Pons (tissue), 1 donor: ENCODE measurements at places on chromosomes 13 and 19.

DNA sequence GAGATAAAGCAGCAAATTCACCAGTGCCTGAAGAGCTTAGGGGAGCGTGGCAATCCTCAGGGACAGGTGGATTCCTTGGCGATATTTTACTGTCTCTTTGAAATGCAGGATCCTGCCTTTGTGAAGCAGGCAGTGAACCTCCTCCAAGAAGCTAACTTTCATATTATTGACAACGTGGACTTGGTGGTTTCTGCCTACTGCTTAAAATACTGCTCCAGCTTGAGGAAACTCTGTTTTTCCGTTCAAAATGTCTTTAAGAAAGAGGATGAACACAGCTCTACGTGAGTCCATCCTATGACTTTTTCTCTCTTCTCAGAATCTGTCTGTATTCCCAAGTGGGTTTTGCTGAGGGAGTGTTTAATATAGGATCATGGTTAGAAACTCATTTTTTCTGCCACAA lies 22.6 kb downstream of the NLRP4 start:
- no peak for DNase-seq

GRCh38 chr13:69565334-69565733 lies 542.3 kb upstream of the ATXN8OS start:
- no peak for DNase-seq

- peak; percentile 81 for DNase-seq
These were observed 22.5 kb downstream of the C13orf46 start for GRCh38 chr13:113951246-113951999.

DNA sequence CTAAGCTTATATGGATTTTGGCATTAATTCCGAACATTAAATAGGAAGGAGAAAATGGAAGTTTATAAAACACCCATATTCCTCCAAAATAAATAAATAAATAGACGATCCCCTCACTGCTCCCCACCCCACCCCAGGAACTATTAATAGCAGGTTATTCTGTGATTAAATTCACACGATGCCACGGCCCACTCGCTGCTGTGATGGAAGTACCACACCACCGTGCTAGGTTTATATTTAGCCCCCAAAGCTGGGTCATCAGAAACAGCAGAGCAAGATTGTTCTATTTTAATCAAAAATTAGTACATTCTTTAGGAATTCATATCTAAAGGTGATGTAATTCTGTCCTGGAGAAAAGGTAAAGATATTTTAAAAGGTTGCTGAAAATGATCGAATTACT lies 65.4 kb downstream of the CCDC70 start:
- DNase-seq: no peak

GRCh38 chr19:30159636-30160035 lies 212.5 kb upstream of the ZNF536 start:
- no peak for DNase-seq

DNA sequence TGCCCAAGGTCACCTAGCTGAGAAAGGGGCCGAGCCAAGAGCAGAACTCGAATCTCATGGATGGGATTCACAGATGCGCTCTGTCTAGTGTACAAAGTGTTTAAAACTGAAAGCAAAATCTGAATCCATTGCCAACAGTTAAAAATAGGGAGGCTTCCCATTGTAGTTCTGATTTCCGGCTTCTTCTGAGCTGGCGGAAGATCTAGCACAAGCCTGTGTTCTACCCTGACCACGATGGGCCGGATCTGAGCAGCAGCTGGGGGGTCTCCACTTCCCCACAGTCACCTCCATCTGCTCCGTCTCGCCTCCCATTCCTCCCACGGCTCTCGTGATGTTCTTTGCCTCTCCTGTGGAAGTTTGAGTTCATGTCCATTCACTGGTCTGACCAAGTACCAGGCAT lies 2.4 kb downstream of the CACNG8 start:
- no peak for DNase-seq

DNA sequence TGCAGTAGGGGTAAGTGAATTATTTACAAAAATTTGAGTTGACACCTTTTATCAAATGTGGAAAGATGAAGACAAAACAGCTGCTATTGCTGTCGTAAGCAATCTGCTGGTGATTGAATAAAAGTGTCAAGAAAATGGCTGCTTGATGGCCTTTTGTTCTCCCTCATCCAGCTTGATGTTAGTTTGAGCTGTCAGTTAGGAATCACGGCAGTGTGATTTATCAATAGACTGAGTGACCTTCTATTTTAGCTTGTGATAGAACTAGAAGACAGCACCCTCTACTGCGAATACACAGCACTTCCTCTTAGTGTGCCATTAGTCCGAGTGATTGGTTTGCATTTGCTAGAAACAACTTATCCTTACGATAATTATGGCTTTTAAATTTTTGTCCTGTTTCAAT lies 76.3 kb downstream of the MZT1 start:
- DNase-seq: peak; percentile 28

DNA sequence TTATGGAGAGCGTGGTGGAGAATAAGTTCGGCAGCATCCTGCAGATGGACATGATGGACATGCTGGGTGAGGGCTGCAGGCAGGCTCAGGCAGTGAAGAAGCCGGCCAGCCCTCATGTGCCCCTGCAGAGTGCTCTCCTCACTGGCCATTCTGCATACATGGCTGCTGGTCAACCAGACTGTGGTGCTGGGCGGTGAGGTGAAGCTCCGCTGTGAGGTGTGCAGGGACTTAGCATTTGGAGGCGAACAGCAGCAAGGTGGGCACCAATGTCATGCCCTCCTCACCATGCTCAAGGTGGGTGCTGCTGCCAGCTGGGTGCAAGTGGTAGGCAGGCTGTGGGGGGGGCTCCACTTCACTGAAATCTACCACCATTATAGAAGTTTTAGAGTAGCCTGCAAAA lies 5.7 kb upstream of the ZNF492 start:
- DNase-seq: no peak

- DNase-seq: no peak
These were observed 27.9 kb downstream of the MIPEP start for GRCh38 chr13:23861310-23861709.

DNA sequence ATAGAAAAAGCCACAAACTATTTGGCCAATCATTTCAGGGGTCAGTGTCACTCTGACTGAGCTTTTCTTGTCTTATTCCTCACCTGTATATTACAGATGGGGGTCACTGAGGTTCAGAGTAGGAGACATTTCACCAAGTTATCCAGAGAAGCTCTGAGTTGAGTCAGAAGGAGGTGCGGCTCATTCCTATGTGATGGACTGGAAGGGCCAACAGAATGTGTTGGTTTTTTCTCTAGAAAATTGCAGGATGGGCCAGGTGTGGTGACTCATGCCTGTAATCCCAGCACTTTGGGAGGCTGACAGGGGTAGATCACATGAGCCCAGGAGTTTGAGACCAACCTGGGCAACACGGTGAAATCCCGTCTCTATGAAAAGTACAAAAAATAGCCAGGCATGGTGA lies 24.5 kb upstream of the ZNF83 start:
- DNase-seq: no peak

GRCh38 chr13:28576067-28576466 lies 81.1 kb upstream of the FLT1 start:
- DNase-seq: no peak

DNA sequence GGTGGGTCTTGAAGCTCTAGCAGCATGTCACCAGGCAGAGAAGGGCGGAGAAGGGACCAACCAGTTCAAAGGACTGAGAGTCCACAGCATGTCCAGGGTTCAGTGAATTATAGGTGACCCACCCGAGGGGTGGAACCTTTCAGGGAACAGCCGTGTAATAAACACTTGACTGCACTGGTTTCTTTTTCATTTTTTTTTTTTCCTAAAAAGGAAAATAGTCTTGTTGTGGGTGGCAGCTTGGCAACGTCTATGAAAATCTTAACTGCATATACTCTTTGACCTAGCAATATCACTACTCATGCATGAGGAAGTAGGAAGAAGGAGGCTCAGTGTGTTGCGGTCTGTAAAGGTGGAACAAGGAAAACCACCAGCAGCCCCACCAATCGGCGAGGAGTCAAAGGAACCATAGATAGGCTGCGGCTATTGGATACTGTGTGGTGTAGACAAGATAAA lies 13.0 kb upstream of the MYH14 start:
- DNase-seq: no peak

- no peak for DNase-seq
These were observed 41.4 kb downstream of the GATAD2A start for GRCh38 chr19:19446655-19447437.

DNA sequence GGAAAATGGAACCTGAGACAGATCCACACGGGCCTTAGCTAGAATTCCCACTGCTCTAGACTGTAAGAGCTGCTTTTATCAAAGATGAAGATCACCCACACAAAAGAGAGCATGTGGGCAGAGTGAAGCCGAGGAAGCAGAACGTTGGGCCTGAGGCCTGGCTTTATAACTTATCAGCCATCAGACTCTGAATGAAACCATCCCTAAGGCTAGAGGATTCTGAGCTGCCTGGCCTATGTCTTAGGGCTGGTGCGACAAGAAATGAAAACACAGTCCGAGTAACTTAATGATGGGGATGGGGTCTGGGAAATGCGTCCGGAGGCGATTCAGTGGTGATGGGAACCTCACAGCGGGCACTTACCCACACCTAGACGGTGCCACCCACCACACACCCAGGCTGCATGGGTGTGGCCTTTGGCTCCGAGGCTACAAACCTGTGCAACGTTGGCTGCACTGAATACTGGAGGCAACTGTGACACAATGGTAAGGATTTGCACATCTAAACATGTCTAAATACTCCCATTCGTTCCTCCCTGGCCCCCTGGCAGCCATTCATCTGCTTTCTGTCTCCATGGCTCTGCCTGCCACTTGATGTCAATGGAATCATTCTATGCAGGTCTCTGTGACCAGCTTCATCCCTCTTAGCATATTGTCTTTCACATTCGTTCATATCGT lies 62.0 kb downstream of the SLC15A1 start:
- no peak for DNase-seq

GRCh38 chr13:32828711-32829110 lies 187.5 kb upstream of the KL start:
- DNase-seq: no peak
